ENCODE measurements at places on chromosomes 2 and 18.

DNA sequence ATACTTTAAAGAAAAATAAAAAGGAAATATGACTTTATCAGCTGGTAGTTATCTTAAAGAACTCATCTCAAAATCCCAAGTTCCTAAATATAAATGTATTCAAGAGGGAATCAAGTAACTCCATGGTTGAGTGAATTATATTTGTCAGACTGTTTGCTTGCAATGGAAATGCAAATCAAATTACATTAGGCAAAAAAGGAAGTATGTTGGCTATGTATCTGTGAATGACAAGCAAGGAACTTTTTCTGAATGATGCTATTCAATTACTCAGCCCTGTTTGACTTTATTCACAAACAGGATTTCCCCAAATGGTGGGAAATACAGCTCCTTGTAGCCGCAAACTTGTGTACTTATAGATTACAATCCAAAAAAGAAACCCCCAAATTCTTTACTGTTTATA is 309.1 kb downstream of the ARL6IP6 start:
- no peak for DNase-seq

- DNase-seq: no peak
These were observed 54.0 kb downstream of the HRH4 start for GRCh38 chr18:24514439-24514838.

DNA sequence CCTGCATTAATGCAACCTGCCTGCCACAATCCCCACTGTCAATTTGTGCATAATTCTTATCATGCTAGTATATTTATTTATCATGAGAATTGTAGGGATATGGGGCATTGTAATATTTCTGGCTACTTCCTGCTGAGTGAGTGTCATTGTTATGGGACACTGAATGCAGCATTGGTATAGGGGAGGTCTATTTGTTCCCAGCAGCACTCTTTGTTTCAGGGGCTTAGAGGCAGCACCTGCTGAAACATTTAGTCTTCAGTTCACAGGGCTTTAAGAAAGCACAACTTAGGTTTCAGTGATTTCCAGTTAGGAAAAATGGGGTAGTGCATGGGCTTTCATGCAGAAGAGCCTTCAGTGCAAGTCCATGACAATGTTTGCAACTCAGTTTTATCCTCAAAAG is 23.6 kb downstream of the SULT1C3 start:
- DNase-seq: no peak

DNA sequence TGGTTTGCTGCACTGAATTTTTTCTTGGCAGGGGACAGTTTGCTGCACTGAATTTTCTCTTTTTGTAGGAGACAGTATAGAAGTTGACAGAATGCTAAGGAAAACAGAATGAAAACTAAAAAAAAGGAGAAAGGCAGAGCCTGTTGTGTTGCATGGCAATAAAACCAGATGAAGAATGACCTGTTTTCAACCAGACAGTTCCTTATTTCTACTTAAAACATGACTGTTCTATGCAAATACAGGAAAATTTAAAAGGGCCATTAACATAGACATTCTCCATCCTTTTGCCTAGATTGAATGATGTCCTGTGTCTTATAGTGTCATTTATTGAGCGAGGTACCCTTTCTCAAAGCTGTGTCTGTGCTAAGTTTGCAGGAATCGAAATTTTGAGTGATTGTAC is 33.3 kb downstream of the ABI2 start:
- DNase-seq: no peak

- DNase-seq: no peak
These were observed 62.6 kb upstream of the ZSWIM2 start for GRCh38 chr2:186911551-186912085.

- no peak for DNase-seq
These were observed 139.2 kb upstream of the ARHGAP28 start for GRCh38 chr18:6590326-6590725.

DNA sequence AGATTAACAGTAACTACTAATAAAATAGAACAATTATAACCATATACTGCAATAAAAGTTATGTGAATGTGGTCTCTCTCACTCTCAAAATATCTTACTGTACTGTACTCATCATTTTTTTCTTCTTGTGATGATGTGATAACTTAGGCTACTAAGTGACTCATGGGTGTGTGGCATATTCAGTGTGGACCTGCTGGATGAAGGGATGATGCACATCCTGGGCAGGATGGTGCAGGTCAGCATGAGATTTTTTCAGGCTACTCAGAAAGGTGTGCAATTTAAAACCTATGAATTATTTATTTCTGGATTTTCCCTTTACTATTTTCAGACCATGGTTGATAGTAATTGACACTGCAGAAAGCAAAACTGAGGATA is 90.7 kb downstream of the NCKAP5 start:
- DNase-seq: no peak

DNA sequence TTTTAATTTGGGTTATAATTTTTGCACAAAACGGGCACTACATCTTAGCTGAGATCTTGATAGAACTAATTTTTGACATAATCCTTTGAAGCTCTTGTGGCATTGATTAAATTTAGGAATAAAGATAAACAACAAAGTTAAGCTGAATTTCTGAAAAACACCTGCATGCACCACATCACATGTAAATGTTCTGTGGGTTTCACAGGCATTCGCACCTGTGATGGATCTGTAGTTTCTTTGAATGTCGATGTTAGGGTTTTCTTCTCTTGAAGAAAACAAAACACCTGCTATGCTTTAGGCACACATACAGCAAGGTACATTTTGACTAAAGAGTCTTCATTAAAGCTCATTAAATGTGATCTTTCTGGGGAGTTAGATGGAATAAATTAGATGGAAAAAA is 60.3 kb downstream of the RPIA start:
- DNase-seq: no peak
